G401 (cell line): ENCODE measurements at places on chromosomes 6 and 20. TPM values are rescaled to one million over a fixed set of nuclear protein-coding genes. Genes with fewer than 3 reads are reported as not detected.

The TMEM63B gene
- total RNA-seq: 7.3 and 10.0 TPM in 2 replicates

The WASF1 gene
- 6.8 and 12.8 TPM in 2 replicates for total RNA-seq

The FAM83C gene
- total RNA-seq: not detected in 2 replicates

The CRIP3 gene
- total RNA-seq: not detected in 2 replicates

DNA sequence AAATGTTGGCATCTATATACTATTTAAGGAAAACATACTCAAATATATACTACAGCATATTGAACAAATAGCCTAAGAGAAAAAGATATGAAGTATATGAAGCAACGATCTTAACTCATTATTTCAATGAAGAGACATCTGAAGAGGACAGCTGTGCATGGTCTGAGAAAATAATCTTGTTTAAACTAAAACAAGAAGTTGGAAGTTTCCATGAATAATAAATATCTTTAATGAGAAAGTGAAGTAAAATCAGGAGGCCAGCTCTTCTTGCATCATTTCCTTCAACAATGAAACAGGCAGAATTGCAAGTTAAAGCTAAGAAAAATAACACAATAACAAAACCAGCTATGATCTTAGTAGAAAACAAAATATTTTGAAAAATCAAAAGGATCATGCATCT is 1265.4 kb upstream of the MAP3K7 start:
- DNase-seq: no peak

GRCh38 chr6:108676555-108676954 is 115.8 kb downstream of the FOXO3 start:
- DNase-seq: no peak

DNA sequence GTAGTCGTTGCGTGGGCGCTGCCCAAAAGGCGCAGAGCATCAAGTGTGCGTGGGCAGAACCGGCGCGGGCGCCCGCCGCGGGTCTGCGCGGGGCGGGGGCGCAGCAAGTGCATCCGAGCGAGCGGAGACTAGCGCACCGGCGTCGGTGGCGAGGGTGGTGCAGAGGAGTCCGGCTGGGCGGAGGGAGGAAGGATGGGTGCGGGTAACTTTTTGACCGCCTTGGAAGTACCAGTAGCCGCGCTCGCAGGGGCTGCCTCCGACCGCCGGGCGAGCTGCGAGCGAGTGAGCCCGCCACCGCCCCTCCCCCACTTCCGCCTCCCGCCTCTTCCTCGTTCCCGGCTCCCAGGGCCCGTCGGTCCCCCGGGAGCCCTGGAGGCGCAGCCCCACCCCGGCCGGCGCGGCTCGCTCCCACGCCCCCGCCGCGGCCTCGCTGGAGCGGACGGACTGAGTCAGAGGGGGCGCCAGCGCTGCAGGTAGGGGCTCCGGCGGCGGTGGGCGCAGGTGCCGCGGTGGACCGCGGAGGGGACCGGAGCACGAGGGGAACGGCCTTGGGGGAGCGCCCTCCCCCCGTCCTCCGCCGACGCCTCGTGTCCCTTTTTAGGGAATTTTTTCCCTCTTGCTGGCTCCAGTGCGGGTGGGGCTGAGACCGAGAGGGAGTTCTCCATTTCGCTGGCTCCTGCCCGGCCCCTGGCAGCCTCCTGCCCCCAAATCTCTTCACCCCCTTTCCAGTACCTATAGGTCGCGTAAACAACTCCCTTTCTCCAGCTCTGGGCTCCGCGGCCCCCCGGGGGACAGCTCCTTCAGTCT is 1.6 kb upstream of the DBNDD2 start:
- peak; percentile 54 for DNase-seq

The SAMD3 gene
- not detected in 2 replicates for total RNA-seq

The TINAG gene
- total RNA-seq: not detected in 2 replicates

The RIPPLY2 gene
- not detected in 2 replicates for total RNA-seq

The LY6G6C gene
- total RNA-seq: not detected in 2 replicates

DNA sequence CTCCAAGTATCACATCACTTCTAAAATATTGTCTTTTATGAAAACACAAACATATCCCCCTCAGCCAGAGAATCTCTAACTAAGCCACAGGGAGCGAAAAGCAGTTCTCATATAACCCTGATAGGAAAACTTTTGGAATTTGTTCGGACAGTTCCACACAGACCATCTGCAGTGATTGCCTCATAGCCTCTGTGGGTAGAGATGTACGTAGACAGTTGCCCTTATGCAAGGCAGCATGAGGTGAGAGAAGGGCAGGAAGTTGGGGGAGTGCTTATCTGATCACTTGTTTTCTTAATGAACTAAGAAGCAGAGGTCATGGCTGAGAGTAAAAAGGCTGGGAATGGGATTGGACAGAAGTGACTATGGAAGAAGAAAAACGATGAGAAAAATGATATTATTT is 39.6 kb downstream of the SLC23A2 start:
- DNase-seq: no peak

The OR2J3 gene
- not detected in 2 replicates for total RNA-seq

DNA sequence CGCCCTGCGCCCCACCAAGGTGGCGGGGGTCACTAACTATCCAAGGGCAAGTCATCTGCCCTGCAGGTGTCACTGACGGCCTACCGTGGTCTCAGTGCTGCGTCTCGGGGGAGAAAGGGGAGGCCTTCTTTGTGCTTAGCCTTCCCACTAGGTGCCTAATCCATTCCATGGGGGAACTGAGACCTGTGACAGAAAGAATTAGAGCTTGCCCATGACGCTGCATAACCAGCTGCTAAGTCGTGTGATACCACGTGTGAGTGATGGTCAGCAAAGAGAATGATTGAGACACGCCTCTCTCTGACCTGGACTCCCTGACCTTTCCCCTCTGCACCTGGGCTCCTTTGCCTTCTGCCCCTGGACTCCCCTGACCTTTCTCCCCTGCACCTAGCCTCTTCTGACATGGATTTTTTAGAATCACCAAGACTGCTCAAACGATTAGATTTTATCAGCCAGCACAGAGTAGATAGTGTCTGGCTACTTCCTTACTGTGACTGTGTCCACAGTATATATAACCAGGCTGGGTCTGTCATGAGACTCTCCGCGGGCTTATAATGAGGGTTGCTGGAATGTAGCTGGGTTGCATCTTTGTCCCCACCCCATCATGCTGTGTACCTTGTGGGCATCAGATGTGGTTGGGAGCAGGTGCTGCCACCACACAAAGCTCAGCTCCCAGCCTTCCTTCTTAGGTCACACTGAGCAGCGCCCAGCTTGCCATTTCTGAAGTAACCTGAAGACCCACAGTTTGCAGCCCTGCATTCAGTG is 140.6 kb downstream of the TMEM242 start:
- DNase-seq: no peak

- DNase-seq: no peak
These were observed 1.1 kb downstream of the PPP1R18 start for GRCh38 chr6:30685157-30686008.

GRCh38 chr20:12175538-12175937 is 257.8 kb downstream of the BTBD3 start:
- DNase-seq: no peak

DNA sequence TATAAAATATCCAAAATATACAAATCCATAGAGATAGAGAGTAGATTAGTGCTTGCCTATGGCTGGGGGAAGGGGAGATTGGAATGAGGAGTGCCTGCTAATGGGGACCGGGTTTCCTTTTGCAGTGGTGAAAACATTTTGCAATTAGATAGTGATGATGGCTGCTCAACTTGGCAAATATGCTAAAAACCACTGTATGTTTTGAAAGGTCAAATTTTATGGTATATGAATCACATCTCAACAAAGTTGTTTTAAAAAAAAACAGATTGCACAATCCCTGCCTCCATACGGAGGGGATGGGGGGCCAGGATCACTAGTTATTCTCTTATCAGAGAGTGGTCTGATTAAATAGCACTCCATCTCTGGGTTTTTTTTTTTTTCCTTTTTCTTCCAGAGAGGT is 76.9 kb upstream of the RIPOR2 start:
- no peak for DNase-seq

- peak; percentile 76 for DNase-seq
These were observed 151.3 kb downstream of the DTNBP1 start for GRCh38 chr6:15511248-15512125.

The BTN1A1 gene
- 0.06 TPM in 1 of 2 replicates, not detected in the other for total RNA-seq

DNA sequence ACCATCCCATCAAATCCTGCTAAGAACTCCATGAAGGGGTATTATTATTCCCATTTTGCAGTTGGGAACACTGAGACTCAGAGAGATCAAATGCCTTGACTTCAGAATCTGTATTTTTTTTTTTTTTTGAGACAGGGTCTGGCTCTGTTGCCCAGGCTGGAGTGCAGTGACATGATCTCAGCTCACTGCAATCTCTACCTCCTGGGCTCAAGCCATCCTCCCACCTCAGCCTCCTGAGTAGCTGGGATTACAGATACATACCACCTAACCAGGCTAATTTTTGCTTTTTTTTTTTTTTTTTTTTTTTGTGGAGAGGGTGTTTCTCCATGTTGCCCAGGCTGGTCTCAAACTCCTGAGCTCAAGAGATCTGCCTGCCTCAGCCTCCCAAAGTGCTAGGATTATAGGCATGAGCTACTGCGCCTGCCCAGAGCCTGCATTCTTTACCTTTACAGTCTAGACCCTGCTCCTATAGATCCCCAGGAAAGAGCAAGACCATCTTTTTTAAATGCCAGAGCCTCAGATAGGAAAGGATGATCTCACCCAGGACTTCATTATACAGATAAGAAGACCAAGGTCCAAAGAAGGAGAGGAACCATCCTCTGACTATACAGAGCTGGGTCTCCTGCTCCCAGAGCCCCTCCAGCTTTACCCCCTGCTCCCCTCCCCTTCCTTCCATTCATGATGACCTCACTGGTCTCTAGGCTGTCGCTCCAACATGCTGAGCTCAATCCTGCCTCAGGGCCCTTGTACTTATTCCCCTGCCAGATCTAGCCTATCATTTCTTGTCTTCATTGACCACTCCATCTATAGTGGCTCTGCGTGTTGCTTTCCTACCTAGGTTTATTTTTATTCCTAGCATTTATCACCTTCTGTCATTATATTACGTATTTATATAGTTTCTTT is 138.6 kb downstream of the CEBPB start:
- no peak for DNase-seq

GRCh38 chr6:107114926-107115694 is at the start of gene BEND3:
Gene BEND3 (minus strand): TSS chr6:107115515. CDS start chr6:107099285, 16,230 bp downstream.
- peak; percentile 33 for DNase-seq

GRCh38 chr6:163415620-163416556 is 1.4 kb downstream of the QKI start:
- DNase-seq: no peak

The IL17F gene
- not detected in 2 replicates for total RNA-seq

The CLIC5 gene
- total RNA-seq: not detected in 2 replicates

DNA sequence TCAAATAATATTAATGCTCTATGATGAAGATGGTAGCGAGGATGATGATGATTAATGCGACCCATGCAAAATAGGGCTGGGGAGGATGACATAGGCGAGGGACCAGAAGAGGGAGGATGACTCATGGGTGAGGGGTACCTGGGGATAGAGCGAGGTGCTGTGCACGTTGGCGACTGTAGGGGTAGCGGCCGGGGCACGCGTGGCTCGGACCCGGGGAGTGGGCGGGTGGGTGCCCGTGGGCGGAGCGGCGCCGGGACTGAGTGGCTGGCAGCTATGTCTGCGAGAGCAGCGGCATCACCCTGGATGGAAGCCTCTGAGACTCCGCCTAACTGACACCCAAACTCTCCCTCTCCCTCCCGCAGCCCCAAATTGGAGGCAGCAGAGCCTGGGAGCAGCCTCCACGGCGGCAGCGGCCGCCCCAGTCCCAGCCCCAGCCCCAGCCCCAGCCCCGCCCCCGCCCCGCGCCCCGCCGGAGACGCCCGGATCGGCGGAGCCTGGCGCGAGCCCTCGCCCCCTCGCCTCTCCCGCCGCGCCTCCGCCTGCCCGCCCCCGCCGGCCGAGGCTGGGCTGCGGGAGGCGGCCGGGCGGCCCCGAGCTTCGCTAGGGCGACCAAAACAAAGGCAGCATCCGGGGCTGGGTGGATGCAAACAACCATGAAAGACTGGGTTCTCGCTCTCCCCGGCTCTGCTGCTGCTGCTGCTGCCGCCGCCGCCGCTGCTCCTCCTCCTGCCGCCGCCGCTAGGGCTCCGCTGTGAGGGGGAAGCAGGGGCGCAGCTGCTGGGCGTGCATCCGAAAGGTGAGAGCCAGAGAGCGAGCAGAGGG is at the start of gene RIMS1:
Gene RIMS1, plus strand, starts transcription at position 367 of the 822 bp plus-strand sequence. CDS start 474 bp downstream, outside the sequence.
- peak; percentile 78 for DNase-seq

GRCh38 chr20:22861990-22862389 is 173.1 kb upstream of the SSTR4 start:
- no peak for DNase-seq

DNA sequence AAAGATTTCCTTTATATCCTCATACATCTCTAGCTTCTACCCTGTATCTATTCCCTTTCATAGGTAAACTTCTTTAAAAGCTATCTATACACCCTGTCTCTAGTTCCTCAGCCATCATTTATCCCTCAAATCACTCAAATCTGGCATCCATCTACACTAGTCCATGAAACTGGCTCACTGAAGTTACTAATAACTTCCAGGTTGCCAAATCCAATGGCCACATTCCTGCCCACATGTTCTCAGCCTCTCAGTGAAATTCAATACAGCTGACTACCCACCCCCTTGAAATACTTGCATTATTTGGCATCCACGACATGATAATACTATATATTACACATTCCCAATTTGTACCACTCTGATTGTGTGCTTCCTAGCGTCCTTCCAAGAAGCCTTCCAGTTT is 8.7 kb downstream of the REPS1 start:
- DNase-seq: no peak
